ENCODE measurements at places on chromosomes 13 and 19.

DNA sequence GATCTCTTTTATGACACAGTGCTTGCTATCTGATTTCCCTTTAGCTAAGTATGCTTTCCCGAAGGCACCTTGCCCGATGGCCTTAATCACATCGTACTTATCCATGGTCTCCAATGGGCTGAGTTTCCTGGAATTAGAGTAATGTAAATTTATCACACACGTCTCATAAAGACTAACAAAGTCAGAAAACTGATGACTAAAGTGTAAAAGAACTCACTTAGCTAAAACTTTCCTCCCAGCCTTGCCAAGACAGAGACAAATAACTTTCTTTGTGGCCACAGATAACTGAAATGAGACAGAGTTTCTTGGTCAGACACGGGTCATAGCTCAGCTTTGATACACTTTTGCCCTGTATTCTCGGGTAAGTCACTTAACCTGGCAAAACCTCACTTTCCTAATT is 1.5 kb downstream of the NEK5 start:
- DNase-seq, result no peak

GRCh38 chr19:35017507-35017906 is 12.8 kb upstream of the SCN1B start:
- no peak for DNase-seq

DNA sequence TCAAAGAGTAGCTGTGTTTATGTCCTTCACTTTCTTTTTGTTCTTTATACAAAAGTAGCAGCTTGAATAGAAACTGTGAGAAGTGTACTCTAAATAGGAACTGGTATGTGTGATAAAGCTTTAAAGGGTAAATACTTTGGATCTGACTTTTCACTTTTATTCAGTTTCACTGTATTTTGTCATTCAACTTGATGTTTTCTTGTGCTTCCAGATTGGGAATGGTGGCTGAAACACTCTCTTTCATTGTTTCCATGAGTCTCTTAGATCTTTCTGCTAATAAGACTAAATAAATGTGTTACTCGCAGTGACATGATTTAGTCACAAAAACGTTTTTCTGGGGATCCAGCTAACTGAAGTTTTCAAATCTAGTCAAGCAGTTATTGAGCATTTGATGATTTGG is 133.2 kb downstream of the GPC5 start:
- no peak for DNase-seq

- DNase-seq, result peak; percentile 8
Observed at GRCh38 chr13:110536006-110536693, 25.4 kb downstream of the RAB20 start.

- no peak for DNase-seq
Observed at GRCh38 chr13:26060357-26060756, 8.5 kb upstream of the SHISA2 start.

DNA sequence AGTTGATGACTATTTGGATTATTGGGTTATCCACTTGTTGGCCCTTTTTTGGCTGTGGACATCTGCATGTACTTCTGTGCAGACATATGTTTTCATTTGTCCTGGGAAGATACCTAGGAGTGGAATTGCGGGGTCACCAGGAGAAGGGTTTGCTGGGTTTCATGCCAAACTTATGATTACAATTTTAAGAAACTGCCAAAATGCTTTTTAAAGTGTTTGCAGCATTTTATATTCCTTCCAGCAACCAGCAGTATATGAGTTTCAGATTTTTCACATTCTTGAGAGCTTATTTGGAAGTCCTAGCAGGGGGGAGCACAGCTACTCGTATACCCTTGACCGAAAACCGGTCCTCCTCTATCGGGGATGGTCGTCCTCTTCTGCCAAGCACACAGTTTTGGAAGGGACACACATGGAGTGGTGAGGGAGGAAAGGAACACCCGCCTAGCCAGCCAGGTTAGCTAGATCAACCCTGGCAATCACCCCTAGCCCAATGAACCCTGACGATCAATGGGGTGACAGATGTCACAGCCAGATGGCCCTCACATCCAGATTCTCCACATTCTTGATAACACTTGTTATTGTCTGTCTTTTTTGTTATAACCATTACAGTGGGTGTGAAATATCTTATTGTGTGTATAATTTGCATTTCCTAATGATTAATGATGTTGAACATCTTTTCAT is 26.7 kb upstream of the RNF113B start:
- no peak for DNase-seq

- peak; percentile 89 for DNase-seq
Observed at GRCh38 chr13:100588331-100589177, at the start of gene GGACT. GGACT (minus strand) TSS chr13:100588789; CDS start chr13:100532591, 56,198 bp downstream.

GRCh38 chr13:74866101-74866500 is 615.9 kb downstream of the TBC1D4 start:
- DNase-seq, result no peak

- DNase-seq, result no peak
Observed at GRCh38 chr13:48746821-48747220, 93.1 kb downstream of the CYSLTR2 start.

DNA sequence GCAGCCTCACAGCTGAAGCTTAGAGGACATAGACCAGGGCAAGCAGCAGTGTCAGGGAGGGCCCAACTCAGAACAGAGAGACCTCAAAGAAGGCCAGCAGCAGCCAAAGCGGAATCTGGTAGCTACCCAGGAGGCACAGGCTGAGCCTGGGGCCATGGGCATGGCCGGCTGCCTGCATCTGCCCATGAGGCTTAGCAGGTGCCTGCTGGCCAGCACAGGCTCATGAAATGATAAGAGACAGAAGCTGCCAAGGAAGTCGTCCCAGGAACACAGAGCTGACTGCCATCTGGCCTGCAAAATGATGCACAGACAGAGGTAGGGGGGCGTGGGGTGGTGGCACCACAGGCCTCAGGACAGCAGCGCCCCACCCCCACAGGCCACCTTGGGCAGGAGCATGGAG is 29.2 kb downstream of the TUBA3C start:
- DNase-seq, result no peak

DNA sequence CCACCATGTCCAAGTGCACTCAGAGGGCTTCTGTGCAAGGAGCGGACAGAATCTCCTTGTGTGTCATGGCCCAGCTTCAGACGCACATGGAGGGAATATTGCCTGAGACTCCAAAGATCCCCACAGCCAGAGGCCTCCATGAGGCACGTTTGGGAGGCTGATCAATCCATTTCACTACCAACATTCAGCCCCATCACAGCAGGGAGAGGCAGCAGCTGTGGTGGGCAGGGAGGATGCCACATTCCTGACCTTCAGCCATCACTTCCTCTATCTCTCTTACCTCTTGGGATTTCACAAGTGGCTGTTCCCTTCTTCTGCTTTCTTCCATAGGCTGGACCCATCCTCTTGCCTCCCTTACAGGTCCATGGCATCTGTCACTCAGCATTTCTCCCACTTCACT is 82.4 kb upstream of the MBNL2 start:
- no peak for DNase-seq

DNA sequence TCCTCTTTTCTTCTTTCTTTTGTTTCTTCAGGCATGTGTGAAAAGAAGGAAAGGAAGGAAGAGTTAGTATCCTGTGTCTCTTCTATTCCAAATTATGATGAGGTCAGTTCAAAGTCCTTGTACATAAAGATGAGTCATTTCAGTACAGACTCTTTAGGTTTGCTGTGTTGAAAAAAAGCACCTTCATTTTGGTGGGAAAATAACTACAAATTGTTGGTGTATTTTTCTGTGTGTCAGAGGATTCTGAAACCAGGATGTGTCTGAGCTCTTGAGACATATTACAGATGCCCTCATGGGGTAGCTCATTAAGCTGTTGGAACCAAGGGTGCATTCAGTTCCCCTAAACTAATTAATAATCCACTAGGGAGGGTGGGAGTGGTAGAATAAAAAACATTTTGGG is 5.8 kb upstream of the HSPH1 start:
- DNase-seq, result no peak

DNA sequence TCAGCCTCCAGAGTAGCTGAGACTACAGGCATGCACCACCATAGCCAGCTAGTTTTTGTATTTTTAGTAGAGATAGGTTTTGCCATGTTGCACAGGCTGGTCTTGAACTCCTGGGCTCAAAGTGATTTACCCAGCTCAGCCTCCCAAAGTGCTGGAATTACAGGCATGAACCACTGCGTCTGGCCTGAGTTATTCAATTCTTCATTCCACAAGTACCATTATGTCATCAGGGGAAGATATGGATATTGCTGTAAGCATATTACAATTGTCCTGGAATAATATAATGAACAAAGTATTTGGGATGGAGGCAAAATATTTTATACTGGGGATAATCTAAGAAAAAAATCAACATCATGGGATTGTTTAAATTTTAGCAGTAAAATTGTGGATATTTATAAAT is 646.0 kb upstream of the SLITRK6 start:
- DNase-seq, result no peak

DNA sequence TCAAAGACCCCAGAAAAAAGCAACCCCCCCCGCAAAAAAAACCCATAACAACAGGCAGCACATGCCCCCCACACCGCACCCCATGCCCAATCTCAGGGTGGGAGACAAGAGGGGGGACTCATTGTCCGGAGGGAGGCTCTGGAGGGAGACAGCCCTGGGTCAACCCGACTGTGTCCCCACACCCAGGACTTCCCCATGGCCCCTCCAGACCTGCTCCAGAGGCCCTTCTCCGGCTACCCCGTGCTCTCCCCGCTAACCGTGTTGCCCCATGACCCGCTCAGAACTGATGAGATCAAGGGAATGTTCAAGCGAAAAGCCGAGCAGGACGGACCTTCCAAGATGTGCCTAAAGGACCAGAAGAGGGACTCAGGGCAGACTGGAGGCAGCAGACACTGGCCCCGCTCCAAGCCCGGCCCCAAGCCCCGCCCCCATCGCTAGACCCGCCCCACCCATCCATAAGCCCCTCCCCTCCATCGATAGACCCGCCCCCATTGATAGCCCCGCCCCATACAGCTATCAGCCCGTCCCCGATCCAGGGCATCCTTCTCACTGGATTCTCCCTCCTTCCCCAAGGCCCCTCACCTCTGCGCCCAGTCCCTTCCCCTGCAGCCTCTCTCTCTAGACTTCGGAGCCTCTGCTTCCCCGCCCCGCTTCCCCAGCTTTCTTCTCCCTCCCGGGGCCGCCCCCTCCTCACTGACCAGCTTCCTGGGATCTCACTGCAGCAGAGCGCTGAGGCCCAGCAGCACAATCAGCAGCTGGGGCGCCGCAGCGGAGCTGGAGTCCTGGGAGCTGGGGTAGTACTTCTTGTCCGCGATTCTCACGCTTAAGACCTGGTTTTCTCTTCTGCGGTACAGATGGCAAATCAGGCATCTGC is 2.2 kb downstream of the BST2 start:
- no peak for DNase-seq

DNA sequence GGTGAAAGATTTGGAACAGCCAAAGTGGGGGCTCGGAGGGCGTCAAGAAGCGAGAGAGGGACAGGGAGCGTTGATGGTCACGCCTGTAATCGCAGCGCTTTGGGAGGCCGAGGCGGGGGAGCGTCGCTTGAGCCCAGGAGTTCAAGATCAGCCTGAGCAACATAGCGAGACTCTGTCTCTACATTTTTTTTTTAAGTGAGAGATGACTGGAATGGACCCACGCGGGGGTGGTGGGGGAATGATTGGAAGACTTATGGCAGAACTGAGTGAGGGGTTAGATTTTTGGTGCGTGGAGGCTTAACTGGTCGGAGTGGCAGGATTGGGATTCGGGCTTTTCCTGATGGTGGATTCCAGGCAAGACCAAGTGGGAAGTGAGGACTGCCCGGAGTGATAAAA is 725 bp downstream of the PSMD8 start:
- DNase-seq, result no peak

DNA sequence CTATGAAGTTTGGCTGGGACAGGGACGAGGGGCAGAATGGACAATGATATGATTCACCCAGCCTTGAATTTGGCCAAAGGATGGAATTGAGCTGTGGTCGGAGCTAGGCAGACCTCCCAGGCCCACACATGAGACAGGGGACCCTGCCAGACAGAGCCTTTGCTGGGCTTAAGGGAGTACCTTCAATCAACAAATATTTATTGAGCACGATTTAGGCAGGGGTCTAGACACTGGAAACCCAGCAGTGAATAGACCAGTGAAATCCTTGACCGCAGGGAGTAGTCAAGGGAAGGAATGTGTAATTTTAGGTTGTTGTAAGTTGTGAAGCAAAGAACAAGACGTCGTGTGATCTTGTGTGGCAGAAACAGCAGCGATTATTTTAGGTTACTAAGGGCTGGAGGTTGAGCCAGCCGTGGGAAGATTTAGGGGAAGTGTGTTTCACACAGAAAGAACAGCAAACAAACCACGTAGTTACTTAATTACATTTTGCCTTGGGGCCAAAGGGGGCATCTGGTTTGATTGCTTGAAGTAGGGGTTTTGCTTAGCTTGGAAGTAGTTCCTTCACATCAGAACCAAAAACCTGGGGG is 16.9 kb upstream of the AP1M2 start:
- peak; percentile 60 for DNase-seq

GRCh38 chr19:6728346-6728745 is 7.9 kb upstream of the C3 start:
- no peak for DNase-seq

DNA sequence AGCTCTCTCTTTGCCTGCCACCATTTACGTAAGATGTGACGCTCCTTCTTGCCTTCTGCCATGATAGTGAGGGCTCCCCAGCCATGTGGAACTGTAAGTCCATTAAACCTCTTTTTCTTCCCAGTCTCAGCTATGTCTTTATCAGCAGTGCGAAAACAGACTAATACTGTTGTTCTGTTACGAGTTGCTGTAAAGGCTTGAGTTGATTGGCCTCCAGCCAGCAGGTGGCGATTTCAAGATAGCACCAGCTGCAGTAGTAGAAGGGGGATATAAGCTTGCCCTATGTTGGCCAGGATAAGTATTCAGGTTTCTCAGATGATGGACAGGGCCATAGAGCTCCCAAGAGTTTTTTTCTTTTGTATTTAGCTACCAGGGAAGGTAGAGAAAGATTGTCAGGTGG is 385.5 kb downstream of the MZT1 start:
- DNase-seq, result no peak

DNA sequence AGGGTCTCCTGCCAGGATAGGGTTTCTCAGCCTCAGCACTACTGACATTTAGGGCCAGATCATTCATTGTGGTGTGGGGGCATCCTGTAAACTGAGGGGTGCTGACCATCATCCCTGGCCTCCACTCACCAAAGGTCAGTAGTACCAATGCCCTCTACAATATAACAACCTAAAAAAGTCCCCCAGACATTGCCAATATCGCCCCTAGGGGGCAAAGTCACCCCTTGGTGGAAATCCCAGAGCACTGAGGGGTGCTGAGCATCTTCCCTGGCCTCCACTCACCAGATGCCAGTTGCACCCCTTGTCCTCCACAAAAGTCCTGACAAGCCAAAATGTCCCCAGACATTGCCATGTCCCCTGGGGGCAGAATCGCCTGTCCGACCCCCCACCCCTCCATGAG is 21.6 kb downstream of the CPAMD8 start:
- no peak for DNase-seq

GRCh38 chr13:73467125-73467524 is 408.3 kb downstream of the KLF5 start:
- DNase-seq, result no peak

- DNase-seq, result no peak
Observed at GRCh38 chr13:59038824-59039223, 1124.9 kb downstream of the DIAPH3 start.

GRCh38 chr19:35928507-35928906 is 7.7 kb upstream of the LRFN3 start:
- DNase-seq, result no peak

DNA sequence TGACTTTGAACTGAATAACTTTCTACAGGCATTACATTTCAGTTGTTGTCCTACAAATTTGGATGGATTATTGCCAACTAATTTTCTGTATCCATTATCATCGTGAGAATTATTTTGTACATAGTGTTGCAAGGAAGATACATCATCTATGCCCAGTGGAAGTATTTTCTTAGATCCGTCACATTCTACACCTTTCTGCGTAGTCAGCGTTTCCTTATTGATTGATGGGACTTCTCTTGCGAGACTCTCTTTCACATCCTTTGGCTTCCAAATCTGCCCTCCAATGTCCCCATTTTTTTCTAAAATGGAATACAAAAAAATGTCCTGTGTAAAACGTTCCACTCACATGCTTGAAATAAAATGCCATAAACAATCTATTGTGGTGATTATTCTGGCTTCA is 9.2 kb downstream of the ZIM3 start:
- DNase-seq, result no peak

Measured in CD4-positive, alpha-beta T cell treated with Interleukin-15 for 4 hours (primary cell).